ENCODE measurements at places on chromosomes 6 and 20.

- DNase-seq: peak; percentile 77
These were observed 103.2 kb upstream of the DUSP22 start for GRCh38 chr6:188821-189655.

DNA sequence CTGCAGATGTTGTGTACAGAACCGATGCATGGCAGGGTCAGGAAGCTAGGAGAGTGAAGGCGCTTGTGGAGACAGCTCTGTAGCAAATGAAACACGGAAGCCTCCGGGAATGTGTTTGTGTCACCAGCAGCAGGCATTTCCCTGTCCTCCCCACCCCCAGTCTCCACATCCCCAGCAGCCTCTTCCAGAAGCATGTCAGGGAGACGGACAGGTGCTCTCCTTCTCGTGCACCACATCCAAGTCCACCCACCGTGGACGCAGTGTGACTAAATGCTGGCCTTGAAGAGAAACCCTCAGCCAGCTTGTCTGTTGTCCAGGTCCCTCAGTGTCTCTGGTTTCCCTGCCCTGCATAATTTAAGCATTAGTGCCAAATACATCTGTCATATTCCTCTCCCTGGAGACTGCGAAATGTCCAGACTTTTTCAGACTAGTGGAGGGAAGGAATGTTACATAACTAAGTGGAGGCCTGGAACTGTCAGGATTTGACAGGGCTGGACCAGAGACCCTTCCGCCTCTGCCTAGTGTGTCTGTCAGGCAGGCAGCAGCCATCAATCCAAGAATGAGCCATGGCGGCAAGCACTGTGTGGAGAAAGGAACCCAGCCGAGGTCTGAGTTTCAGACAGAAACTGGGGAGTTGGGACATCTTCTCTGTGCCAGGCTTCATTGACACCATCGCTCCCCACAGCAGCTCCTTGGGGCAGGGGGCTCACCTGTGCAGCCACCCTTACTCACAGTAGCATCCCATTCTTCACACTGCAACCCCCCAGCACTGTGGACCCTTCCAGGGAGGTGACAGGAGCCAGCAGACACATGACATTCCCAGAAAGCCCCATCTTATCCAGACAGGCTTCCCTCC, 26.6 kb upstream of the PI16 start:
- no peak for DNase-seq

DNA sequence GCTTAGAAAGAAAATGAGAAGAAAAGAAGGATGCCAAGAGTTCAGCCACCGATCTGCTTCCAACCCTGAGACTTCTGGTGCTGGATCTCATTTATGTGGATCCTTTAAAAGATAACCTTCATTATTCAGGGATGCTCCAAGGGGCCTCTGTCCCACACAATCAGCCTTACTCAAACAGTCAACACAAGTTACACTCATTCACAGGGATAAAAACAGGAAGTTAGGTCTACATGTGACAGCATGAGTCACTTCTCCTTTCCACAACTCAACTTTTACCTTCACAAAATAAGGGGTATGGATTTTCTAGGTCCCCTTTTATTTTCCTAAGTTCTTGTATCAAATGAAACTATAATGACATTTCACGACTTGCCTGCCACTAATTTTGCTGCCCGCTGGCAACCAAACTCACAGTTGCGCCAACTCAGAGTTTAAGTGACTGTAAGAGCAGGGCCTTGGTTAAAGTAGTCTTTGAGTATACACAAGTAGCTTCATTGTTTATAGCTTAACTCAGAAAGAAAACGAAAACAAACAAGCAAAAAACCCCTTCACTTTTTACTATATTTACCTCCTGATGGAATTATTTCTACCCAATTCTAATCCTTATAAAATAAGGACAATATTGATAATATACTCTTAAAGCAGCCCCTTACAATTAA, 278.8 kb upstream of the RUNX2 start:
- no peak for DNase-seq

DNA sequence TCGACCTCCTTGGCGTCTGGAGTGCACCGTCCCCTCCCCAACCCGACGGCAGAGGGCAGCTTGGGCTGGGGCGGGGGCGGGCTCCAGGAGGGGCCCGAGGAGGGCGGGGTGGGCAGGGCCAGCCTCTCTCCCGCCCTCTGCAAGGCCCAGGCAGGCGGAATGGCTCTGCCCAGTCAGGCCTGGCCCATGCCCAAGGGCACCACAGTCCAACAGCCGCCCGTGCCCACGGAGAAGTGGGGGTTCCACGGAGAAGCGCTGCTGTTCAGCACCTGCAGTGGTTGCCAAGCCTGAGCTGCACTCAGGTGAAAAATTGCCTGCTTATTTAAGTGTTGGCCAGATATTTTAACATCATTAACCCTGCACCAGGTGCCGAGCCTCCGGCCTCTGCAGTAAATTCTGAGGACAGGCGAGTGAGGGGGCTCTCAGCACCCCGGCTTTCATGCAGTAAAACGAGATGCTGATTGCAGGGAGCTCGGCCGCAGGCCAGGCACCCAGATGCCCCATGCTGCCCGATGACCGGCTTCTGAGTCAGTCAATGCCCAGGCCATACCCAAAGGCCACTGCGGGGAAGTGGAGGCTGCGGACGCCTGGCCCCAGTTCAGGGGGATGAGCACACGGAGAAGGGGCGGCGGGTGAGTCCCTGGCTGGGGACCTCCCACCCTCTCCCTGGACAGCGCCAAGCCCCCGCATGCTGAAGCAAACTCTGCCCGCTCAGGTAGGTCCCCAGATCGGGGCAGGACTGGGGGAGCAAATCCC, at the start of gene SRMS:
TSS of gene SRMS (minus strand) at position 25 of the 756 bp plus-strand sequence. CDS start 286 bp downstream, outside the sequence.
- no peak for DNase-seq

- DNase-seq: no peak
These were observed 185.2 kb downstream of the MYLK4 start for GRCh38 chr6:2565499-2565898.

GRCh38 chr6:131049608-131050007, 13.4 kb downstream of the EPB41L2 start:
- no peak for DNase-seq
